ENCODE measurements at places on chromosomes 4 and X.
A peak's percentile ranks its signal among the peaks of the same experiment; 100 is the strongest.

GRCh38 chr4:144644368-144645101, 1.4 kb upstream of the HHIP start:
- DNase-seq: no peak

GRCh38 chr4:54746218-54746617, 88.5 kb downstream of the KIT start:
- no peak for DNase-seq

GRCh38 chr4:8737601-8738279, 133.9 kb downstream of the HMX1 start:
- no peak for DNase-seq

- DNase-seq: no peak
These were observed 226.0 kb downstream of the RASL11B start for GRCh38 chr4:53088152-53088551.

GRCh38 chrX:95076449-95076848, 1402.4 kb downstream of the FAM133A start:
- DNase-seq: no peak

DNA sequence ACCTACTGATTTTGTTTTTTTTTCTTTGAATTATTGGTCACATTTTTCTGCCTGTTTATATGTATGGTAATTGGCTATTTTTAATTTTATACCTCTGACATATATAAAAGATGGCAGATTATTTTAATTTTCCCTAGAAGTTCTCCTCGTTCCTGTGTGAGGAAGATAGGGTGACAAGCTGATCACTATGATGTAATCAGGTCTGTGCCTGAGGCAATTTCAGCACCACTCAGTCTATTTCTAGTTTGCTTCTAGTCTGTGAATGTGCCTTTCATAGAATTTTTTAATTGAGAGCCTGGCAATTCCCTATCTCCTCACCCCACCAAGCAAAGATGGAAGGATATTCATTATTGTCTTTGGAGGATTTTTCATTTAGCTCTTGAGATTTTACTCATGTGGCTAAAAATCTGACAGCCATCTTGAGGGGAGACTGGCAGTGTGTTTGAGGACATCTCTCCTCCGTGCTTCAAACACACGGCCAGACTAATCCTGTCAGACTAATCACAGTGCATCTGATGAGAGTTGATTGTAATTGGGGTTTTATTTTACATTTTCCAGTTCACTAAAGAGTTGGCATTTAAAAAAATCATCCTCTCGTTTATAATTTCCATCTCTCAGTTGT, 500.3 kb downstream of the TRIML1 start:
- DNase-seq: no peak

DNA sequence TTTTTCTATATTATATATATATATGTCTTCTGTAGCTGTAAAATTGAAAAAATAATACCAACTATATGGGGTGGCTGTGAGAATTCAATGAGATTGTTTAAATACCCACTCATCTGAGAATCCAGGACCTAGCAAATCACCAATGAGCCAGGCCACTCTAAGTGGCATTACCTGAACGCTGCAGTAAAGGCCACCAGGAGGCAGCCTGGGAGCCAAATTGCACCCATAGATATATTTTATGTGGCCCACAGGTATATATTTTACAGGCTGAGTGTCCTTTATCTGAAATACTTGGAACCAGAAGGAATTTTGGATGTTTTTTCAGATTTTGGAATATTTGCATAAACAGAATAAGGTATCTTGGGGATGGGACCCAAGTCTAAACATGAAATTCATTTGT, 58.2 kb upstream of the C4orf50 start:
- DNase-seq: no peak

DNA sequence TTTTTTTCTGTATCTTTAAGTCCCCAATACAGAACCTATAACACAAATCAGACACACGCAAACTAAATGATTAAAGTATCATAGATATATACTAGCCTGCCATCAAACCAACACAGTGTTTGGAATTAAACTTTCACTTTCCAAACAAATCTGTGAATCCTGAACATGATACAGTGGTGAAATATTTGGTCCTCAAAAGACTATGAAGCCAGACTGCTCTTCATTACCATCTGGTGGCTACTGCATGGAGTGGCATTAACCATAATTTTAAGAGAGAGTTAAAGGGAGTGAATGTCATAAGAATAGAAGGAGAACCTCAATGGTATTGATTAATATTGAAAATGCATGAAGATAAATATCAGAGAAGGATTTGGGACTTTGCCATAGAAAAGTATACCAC, 9.2 kb upstream of the GABRA4 start:
- DNase-seq: no peak

DNA sequence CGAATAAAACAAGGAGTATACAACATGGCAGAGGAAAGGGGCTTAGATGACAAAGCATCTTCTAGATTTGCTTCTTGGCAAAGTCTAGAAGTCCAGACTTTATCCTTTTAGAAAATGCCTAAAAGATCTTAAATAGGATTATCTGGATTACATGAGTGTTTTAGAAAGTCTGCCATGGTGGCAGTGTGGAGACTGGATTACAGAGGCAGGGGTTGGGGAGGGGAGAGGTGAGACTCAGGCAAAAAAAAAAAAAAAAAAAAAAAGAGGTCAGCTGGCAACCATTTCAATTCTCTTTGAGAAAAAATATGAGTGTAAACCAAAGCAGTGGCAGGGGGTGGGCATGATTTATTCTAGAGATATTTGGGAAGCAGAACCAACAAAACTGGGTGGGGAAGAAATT, 17.4 kb downstream of the ZNF827 start:
- no peak for DNase-seq

DNA sequence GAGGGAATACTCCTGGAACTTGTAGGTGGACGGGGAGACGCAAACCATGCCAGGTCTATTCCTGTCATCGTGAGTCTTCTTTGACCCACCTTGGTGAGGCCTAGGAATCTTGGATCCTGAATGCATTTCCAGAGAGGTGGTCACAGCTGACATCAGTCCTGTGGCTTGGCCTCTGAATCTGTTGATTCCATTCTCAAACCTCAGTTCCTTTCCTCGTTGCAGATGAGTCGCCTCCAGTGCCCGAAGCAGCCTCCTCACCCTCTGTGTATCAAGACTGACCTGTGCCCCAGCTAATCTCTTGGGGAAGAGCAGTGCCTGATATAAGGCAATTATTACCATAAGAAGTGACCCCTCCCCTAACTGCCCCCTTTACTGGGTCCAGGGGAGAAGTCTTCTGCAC, 118.1 kb downstream of the SMIM20 start:
- no peak for DNase-seq

DNA sequence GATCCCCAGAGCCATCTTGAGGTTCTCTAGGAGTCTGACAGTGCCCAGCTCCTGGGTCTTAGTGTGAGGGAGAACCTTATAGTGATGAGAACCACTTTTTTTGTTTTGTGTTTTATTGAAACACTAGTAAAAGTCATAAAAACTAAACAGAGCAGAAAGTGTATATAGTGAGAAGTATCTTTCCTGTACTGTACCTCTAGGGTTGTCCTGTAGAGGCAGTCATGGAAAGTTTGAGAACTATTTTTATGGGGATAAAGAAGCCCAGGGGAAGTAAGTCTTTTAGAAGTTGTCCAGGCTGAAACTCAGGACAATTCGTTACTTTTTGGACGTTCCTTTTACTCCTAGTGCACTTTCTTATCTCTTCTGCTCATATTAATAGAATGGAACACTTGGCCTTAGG, 40.9 kb downstream of the ADH5 start:
- no peak for DNase-seq

GRCh38 chrX:16628946-16629595, 20.9 kb upstream of the S100G start:
- DNase-seq: peak; percentile 76

- no peak for DNase-seq
These were observed 330.2 kb downstream of the ZIC3 start for GRCh38 chrX:137896123-137896522.

GRCh38 chrX:118346258-118347094, 570 bp downstream of the WDR44 start:
- DNase-seq: peak; percentile 62

- DNase-seq: no peak
These were observed at the start of gene DAPP1 for GRCh38 chr4:99816545-99817308. DAPP1 (plus strand) TSS chr4:99816827; CDS start chr4:99816914, 87 bp downstream.

- DNase-seq: no peak
These were observed 5.8 kb upstream of the G3BP2 start for GRCh38 chr4:75678965-75679364.

DNA sequence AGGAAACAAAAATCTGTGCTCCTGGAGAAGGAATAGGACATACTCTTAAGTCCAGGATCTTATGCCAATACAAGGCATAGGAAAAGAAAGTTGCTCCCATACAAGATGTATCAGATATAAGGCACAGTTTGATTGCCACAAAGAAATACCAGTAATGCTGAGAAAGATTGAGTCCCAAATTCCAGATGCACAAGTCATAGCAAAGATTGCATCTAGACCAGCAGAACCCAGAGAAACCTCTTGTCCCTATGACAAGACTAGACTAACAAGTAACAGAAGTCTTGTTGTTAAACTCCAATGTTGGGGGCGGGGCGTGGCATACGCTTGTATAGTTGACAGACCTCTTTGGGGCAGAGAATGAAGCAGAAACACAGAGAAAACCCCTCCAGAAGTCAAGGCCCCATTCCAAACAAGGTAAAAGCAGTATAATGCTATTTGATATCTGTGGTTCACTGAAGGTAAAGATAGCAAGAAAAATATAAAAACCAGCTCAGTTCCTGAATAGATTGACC, 671.5 kb upstream of the GRIA3 start:
- DNase-seq: no peak

- no peak for DNase-seq
These were observed 557.2 kb upstream of the GRID2 start for GRCh38 chr4:91746551-91746950.

DNA sequence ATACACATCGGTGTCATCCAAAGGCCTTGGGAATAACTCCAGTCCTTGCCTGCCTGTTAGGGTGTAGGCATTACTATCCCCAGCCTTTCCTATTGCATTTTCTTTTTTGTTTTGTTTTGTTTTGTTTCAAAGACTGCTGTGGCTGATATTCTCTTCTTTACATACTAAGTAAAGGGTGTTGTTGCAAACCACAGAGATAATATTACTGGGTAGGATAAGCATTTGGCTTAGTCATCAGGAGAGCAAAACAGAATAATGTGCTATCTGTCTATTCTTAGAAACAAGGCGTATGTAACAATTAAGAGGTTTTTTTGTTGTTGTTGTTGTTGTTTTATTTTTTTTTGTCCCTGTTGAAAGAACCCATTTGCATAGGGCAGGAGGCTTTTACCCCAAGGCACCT, 41.8 kb downstream of the UGT2B28 start:
- no peak for DNase-seq

GRCh38 chr4:76950956-76951671, 1.6 kb downstream of the SEPTIN11 start:
- no peak for DNase-seq

DNA sequence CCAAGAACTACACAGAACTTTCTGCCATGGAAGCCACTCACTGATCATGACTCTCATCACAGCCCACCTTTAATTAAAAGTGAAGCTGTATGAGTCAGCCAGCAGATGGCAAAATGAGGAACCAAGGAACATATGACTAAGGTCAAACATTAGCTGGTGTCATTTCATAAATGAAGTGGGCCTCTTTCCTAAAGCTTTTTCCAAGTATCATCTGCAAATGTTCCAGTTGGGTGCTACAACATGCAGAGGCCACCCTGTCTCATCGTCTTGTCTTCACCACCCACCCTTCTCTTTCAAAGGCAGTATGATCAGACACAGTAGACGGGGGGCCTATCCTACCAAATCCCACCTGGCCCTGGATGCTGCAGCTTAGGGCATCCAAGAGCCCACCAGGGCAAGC, 9.2 kb upstream of the EOLA1 start:
- no peak for DNase-seq

- no peak for DNase-seq
These were observed 252.5 kb downstream of the BCOR start for GRCh38 chrX:39845233-39845632.

DNA sequence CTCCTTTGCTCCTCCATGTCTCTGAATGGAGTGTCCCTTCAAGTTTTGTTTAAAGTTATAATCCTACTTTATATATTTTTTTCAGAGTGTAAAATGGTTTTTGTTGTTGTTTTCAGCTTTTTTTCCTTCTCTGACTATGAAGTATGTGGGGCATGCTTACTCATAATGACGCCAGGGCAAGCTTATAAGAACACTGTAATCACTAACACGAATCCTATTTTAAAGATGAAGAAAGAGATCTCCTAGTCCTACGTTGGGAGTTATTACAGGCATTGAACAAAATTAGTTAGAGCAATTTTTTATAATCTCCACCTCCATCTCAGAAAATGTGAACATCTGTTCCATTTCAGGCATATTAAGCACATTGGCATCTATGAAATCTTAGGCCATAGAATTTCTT, 268.1 kb upstream of the MAGEB2 start:
- no peak for DNase-seq

DNA sequence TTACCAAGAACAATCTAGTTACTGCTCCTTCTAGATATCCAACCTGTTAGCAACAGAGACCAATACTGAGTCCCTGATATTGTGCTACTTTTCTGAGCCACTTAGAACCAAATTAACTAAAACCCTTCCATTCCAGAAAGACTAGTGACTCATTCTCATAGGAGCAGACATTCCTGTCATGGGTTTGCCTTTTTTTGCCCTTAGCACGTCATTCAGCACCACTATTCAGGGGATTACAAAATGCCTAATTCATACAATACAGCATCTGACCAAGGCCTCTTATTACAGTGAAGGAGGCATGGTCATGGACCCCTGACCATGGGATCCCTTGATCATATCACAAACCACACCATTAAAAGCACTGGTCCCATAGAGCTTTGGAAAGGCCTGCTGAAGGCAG, 123.8 kb upstream of the CXCL13 start:
- DNase-seq: no peak

DNA sequence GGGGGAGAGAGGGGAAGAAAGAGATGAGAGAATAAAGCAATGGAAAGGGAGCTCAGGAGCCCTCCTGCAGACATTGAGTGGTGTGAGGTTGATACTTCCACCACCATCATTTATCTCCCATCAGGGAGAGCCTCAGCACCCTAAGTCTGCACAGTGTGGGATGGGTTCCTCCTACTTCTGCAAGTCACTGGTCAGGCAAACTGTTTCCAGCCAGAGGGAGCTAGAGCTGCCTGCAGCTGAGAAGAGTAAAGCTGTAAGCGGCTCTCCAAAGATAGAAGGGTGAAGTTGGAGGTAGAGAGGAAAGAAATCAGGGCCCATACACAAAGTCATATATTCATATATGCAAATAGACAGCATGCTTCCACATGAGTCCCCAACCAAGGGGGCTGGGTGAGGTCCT, 21.9 kb upstream of the ZNF81 start:
- peak; percentile 30 for DNase-seq

GRCh38 chr4:102623622-102624021, 122.5 kb downstream of the NFKB1 start:
- DNase-seq: peak; percentile 11

- no peak for DNase-seq
These were observed 219.1 kb downstream of the ZNF674 start for GRCh38 chrX:46326161-46326560.

GRCh38 chr4:52873861-52874343, 11.8 kb downstream of the RASL11B start:
- no peak for DNase-seq

DNA sequence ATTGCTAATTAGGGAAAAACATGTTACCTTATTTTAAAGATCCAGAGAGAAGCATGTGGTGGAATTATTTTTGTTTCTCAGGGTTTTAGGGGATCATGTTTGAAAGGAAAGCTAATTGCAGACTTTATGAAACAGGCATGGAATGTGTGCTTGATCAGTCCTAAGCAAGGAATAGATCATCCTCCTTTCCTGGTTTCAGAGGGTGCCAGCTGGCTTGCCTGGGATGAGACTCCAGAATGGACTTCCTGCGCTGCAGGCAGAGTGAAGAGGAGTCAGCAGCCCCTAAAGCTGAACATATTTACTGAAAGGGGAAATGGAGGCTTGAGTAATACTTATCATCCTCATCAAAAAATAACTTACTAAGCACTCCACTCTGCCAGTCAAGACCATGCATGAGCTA, 13.3 kb downstream of the FGF5 start:
- no peak for DNase-seq

Measured in hematopoietic multipotent progenitor cell treated with erythropoietin and hydrocortisone succinate and interleukin-3 and kit ligand, for 17 days (in vitro differentiated cells).